ENCODE measurements at places on chromosomes 12 and 14. TPM values are rescaled to one million over a fixed set of nuclear protein-coding genes. Genes with fewer than 3 reads are reported as not detected.
A peak's percentile ranks its signal among the peaks of the same experiment; 100 is the strongest.

Gene PLEKHG7
- not detected for total RNA-seq

Gene LUM
- not detected for total RNA-seq

Gene CPM
- total RNA-seq = 1.2 TPM

Gene IL31
- not detected for total RNA-seq

DNA sequence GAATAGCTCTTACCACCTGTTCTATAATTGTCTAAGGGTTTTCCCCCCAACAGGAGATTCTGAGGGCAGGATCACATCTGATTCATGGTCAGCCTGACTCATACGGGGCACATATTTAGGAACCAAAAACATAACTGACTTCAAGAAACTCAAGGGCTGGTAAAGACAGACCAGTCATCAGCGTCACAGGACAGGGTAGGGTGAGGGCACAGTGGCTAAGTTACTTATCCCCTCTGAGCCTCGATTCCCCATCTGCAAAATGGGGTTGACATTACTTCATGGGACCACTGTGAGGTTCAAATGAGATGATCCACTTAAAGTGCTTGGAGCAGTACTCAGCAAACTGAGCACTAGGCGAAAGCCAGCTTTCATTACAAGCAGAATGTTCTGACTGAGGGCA, 606 bp downstream of the CINP start:
- H3K27ac ChIP-seq = no peak overlapping the region
- DNase-seq = no peak
- H3K27me3 ChIP-seq = no peaks in the 10 kb centered on the region
- peak overlapping the region; percentile 94 for H3K4me3 ChIP-seq
- H3K4me1 ChIP-seq = peaks cover 5% of the 10 kb centered on the region
